ENCODE measurements at places on chromosomes 5 and 9.

DNA sequence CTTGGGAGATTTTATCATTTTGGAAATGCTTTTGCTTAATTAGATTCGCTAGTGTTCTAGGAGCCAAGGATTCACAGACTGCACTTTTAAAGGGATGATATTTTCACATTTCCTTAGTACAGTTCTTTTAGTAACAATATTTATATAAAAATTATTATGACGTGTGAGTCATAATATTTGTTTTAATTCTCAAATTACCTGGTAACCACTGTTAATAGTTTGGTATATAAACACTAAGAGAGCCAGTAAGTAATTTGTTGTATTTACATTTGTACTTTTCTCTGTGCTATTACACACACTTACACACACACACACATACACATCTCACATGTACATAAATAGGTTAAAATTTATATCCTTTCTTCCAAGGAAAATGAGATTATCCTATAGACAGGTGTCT lies 58.8 kb upstream of the RAD23B start:
- no peak for DNase-seq

- no peak for DNase-seq
These were observed 27.9 kb upstream of the LPCAT1 start for GRCh38 chr5:1551426-1552301.

DNA sequence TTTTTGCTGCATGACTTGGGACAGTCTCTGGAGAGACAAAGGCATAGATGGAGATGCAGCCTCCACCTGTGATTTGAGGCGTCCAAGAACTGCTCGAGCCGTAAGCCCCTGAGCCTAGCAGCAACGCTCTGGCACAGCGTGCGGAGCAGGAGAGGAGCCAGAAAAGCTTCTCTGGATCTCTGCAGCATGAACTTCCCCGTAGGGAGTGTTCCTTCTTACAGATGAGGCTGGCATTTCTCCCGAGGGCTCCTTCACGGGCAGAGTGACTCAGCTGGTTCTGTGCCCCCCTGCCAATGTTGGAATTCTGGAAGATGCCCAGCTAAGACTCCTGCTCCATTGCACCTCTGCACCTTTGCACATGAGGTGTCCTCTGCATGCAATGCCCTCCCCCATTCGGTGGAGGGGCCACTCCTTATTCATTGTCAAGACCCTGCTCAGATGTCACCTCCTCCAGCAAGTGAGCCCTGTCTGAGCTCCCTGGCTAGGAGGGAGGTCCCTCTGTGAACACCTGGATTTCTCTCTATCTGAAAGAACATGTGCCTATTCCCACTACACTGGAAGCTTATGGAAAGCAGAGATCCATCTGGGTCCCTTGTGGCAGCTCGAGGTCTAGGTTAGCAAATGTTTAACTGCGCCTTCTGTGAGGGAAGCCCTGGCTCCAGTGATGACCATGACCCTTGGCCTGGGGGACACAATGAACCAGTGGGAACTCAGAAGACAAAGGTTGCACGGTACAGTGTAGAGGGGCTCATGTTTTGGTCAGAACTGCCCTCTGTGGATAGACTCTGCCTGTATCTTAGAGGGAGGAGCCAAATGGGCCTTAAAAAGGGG lies 39.6 kb downstream of the SH3PXD2B start:
- no peak for DNase-seq

DNA sequence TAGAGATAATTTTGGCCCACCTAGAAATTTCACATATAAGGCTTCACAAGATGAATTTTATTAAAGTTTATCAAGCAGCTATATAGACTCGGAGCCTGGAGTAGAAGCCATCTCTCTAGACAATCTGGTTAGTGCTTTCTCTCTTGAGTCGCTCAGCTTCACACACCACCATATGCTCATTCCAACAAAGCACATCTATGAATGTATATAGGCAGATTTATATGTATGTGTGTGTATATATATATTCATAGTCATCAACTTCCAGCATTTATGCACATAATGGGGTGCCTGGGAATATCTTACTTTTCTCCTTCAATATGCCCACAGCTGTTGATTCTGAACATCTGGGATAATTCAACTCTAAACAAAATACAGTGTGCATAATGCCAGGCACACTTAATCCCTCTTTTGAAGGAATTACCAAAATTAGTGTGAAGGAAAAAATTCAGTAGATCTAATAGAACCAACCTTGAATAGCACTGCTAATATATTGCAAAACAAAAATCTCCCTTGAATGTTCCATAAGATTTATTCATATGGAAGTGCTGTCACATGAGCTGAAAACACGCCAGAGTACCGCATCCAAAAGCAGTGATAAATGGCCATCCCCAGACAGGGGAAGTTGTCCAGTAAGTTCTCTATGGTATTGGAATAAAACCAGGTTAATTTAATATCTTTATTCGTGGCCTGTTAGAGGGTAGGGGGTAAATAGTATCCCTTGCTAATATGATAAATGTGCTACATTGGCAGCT lies 56.0 kb upstream of the MOCS2 start:
- DNase-seq = no peak

DNA sequence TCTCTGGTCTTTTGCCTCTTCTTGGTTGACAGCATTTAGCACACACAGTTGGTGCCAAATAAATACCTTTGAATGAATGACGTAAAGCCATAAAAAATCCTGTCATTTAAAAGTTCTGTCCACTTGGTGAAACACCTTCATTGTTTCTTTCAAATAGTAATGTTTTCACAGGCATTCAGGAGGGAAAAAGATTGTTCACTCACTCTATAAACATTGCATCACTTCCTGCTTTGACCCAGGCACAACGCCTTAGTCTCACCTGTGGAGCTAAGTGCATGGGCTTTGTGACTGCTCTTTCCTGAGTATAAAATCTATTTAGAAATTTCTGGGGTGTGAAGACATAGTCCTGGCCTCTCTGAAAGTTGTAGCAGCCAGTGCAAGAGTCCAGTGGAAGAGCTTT lies 88.9 kb upstream of the CXCL14 start:
- no peak for DNase-seq

DNA sequence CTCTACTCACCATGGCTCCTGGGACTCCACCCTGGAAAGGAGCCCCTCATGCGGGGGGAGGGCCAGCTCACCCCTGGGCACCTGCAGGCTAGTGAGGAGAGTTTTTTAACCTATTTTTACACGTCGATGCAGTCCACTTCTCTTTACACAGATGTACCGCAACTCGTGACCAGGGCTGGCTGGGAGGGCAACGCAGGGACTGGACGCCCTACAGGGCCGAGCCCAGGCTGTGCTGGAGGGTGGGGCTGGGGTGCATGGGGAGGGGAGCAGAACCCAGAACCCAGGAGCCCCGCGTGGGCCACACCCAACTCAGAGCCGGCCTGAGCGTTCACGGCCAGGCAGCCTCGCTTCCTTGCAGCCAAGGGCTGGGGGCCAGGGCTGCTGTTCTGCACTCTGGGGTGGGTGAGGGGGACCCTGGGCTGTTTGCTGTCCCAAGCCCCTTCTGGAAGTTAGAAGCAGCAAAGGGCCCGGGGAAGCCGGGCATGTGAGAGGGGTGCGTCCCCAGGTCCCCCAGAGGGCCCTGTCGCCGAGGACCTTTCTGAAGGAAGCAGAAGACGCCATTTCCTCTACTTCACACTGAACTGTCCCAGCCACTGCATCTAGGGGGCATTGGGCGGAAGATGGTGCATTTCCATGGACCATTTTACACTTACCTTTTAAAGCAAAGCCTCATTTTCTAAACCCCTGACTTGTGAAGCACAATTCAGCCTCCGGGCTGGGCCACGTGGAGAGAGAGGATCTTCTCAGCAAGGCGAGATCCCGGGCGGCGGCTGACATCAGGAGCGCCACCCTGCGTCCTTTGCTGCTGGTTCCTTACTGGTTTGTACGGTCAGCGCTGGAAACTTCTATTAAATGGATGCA lies 90.5 kb downstream of the KCNT1 start:
- DNase-seq = no peak

DNA sequence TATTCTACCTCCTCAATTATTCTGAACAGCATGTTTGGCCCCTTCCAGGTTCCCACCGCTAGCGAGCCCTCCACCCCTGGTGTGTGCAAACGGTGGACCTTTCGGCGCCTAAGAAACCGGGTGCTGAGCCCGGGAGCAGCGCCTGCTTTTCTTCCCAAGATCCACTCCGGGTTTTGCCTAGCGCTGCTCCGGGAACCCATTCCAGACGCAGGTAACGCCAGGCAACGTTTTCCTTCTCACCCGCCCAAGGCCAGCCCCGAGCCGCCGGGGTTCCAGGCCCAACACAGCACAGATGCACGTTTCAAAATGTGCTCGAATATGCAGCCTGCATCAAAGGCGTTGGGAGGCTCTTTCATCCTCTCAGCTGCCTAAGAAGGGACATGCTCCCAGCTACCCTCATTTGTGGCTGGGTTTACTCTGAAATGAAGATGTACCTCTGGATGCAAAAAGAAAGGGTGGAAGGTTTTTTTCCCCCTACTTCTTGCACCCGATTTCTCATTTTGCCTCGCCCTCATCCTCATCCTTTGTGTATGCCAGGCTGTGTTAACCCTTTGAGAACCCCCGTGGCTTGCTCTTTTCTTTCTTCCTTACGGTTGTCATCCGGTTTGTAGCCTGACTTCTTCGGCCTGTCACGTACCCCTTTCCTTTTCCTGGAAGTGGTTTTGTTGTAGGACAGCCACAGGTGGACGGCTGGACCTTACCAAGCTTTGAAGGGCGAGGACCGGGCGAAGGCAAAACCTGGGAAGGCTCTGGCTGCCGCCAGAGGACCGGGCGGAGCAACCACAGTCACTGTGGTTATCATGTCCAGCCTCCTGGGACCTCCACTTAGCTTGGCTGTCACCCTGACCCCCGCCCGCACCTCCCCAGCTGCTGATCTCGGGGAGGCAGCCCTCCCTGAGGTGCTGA lies 226.9 kb downstream of the SMARCA2 start:
- DNase-seq = peak; percentile 71

- no peak for DNase-seq
These were observed 53.0 kb downstream of the CD180 start for GRCh38 chr5:67143549-67143948.

DNA sequence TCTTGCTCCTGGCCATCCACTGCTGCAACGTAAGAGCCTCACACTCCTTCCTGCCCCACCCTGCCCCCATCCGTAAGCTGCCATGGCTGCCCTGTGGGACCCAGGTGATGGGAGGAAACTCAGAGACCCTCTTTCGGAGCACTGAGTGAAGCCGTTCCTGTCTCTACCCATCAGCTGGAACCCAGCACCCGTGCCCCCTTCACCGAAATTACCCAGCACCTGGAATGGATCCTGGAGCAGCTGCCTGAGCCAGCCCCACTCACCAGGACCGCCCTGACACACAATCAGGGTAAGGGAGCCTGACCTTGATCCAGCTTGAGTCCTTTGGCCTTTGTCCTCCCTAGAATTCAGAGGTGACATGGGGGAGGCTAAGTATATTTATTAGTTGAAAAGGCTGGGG lies 3.2 kb downstream of the TESK1 start:
- no peak for DNase-seq

- DNase-seq = peak; percentile 8
These were observed 278.1 kb downstream of the AOPEP start for GRCh38 chr9:95004411-95005277.

GRCh38 chr5:31300501-31300900 lies 107.0 kb downstream of the CDH6 start:
- no peak for DNase-seq

- DNase-seq = peak; percentile 41
These were observed 20.7 kb downstream of the FAXDC2 start for GRCh38 chr5:154829589-154830218.

DNA sequence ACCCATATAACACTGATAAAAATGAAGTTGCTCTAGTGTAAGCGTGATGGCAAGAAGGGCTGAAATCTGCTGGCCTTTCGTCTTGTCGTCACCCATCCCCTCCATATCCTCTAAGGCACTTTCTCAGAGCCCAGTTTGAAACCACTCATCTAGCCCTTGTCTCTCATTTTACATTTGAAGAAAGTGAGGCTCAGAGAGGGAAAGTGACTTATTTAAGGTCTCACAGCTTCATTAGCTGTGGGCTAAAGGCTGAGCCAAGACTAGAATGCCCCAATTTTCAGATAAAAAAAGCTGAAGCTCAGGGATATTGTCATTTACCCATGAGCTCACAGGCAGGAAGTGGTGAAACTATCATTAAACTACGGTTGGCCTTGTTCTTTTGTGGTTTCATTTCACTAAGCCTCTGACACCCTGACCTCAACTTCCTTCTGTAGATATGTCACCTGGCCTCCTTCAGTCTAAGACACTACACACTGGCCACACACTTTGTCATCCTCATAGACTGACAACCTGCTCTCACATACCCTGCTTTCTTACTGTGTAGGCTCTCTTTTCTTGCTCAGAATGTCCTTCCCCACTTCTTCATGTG lies 176.7 kb upstream of the DMAC1 start:
- DNase-seq = peak; percentile 84

- DNase-seq = no peak
These were observed 16.8 kb downstream of the MACROH2A1 start for GRCh38 chr5:135382106-135382790.

- peak; percentile 15 for DNase-seq
These were observed 144.1 kb upstream of the ACOT12 start for GRCh38 chr5:81537905-81538547.
